Fibroblast of the conjunctiva (primary cell): ENCODE measurements at places on chromosomes 7 and 10.

GRCh38 chr10:78176320-78177317 is 143.0 kb downstream of the RPS24 start:
- DNase-seq = no peak

DNA sequence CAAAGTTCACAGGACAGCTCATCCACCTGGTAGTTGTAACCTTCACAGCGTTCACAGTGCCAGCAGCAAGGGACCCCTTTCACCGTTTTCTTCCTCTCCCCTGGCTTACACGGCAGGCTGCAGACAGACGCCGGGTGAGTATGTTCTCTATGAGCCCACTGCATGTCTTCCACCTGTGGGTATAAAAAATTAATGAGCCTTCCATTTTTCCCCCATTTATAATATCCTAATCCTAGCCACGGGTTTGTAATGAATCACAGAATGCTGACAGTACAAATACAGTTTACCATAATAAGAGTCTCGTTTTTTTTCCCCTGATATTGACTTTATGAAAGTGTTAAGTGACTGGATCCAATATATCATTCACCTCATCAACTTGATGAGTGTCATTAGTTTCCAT is 719.0 kb downstream of the GRM8 start:
- no peak for DNase-seq

DNA sequence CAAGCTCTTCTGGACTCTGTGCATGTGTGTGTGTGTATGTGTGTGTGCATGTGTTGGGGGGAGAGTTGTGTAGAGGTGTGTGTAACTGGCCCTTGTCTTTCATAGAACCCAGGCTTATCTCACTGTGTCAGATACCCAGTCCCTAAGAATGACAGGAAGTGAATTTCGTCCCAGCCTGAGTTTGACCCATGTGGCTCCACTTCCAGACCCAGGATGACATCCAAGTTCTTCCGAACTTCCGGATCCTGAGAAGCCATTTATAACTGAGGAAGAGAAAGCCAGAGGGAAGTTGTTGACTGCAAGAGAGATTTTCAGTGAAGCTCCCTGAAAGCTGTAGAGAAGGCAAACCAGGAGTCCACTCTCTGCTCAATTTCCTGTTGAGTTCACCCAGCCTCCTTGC is 53.2 kb downstream of the ADRB1 start:
- DNase-seq = no peak

DNA sequence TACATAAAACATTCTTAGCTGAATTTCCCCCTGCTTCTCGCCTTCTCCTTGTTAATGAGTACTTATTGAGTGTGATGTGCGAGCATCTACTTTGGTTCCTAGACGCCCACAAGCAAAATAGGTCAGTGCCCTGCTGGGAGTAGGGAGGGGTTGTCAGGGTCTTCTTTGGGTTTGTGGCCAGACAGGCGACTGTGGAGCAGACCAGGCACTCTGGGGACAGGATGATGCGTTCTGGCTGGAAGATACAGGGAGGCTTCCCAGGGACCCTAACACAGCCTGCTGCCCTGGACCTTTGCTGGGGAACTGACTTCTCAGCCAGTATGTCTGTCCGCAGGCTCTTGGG is 227.2 kb downstream of the CUX1 start:
- no peak for DNase-seq

DNA sequence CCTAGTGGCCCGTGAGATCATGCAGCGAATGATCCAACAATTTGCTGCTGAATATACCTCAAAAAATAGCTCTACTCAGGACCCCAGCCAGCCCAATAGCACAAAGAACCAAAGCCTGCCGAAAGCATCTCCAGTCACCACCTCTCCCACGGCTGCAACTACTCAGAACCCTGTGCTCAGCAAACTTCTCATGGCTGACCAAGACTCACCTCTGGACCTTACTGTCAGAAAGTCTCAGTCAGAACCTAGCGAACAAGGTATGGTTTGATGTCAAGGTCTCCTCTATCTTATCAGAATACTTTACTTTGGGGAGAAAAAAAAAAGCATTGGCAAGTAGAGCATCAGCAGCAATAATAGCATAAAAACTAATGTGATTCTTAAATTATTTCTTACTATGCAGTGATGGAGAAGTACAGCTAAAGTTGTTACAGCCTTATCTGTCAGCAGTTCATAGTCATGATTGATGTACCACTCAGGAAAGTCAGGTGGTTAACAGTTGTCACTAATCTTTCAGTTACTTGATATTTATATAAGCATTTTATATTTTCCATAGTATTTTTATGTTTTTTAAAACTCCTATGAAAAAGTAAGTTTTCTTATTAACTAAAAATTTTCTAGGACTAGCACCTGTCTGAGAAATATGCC is 117.1 kb downstream of the LCOR start:
- no peak for DNase-seq

DNA sequence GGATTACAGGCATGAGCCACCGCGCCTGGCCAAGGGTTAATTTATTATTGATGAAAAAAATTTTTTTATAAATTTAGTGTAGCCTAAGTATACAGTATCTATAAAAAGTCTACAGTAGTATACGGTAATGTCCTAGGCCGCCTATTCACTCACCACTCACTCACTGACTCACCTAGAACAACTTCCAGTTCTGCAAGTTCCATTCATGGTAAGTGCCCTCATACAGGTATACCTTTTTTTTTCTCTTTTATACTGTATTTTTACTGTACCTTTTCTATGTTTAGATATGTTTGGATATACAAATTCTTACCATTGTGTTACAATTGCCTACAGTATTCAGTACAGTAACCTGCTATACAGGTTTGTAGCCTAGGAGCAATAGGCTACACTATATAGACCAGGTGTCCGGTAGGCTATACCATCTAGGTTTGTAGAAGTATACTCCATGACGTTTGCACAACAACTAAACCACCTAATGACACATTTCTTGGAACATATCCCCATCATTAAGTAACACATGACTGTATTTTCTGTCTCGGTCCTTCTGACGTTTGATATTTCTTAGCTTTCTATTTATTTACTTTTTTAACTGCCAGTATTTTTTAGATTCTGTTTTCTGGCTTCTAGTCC is 23.4 kb downstream of the IRF5 start:
- no peak for DNase-seq

DNA sequence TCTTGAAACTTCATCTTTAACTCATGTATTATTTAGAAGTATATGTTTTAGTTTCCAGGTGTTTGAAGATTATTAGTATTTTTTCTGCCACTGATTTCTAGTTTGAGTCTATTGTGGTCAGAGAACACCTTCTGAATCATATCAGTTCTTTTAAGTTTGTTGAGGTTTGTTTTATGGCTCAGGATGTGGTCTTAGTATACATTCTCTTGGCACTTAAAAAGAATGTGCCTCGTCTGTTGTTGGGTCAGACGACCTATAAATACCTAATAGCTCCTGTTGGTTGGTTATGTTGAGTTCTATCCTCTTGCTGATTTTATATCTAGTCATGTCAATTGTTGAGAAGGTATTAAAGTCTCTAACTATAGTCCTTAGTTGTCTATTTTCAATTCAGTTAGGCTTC is 15.9 kb downstream of the TDRD1 start:
- DNase-seq = no peak

DNA sequence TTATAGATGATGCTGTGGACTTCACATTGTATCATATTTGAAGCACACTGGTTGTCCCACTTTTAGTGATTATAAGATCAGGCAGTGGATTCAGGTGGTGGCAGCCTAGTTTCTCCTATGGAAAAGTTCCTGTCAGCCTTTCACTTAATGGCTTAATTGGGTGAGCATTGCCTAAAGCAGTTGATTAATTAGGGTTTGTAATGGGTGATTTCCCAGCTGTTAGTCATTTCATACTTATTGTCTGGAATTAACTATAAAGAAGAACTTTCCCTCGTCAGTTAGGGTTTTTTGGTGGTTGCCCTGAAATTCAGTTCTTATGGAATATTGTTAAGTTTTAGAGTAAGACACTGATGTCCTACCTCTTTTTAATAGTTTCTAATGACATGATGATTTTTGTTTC is 78.8 kb downstream of the SLC25A40 start:
- DNase-seq = no peak

DNA sequence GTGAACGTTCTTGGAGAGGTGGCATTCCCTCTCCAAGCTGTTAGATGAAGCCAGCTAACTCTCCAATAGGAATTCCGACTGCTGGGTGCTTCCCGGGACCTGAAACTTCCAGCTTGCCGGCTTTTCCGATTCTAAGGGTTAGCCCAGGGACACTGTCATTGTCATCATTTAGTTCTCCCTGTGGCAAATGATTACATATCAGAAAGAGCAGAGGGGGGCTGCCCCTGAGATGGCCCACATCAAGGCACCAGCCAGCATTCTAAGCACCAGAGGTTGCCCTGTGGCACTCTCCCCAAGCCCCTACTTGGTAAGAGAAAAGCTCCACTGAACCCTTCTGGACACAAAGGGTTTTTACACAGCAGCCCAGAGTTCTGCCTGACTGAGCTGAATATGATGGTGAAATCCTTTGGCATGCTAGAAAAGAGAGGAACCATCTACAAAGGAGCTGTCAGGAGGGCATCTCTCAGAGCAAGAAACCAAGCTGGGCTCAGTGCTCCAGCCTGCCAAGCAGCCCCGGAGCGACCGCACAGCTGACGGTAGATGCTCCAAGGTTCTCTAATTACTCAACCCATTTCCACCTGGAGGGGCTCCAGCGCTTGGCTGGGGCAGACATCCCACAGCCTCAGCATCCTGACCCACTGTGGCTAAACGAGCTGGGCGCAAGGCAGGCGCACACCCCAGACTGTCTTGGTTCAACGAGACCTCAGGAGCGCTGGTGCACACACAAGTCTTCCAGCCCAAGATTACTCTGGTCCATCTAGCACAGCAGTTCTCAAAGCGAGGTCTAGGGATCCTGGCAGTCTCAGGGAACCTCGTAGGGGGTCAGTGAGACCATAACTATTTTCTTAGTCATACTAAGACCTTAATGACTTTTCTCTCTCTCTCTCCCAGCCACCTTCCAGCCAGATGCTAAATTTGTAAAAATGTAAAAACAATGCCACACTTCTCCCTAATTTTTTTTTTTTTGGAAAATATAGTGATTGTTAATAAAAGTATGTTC is 160.5 kb downstream of the GFRA1 start:
- no peak for DNase-seq

DNA sequence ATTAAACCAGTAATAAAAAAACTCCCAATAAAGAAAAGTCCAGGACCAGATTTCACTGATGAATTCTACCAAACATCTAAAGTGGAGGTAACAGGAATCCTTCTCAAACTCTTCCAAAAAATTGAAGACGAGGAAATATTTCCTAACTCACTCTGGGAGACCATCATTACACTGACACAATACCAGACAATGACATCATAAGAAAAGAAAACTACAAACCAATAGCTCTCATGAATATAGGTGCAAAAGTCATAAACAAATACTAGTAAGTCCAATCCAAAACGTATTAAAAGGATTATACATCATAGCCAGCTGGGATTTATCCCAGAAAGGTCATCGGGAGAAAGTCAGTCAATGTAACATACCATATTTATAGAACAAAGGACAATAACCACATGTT is 94.0 kb upstream of the RAB18 start:
- DNase-seq = no peak

GRCh38 chr10:114058297-114058696 is 14.6 kb downstream of the ADRB1 start:
- DNase-seq = no peak

DNA sequence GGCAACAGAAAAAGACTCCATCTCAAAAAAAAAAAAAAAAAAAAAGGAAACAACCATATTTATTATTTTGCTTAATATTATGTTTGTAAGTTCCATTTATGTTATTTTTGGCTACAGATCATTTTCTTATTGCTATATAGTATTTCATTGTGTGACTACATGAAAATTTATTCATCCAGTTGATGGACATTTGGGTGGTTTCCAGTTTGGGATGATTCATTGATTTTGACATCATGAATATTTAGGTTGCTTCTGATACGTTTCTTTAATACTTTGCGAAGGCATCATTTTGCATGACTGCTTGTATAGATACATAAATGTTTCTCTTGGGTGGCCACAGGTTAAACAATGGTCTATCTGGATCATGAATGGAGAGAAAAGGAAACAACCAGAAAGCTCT is 2.0 kb upstream of the NPSR1 start:
- DNase-seq = no peak

DNA sequence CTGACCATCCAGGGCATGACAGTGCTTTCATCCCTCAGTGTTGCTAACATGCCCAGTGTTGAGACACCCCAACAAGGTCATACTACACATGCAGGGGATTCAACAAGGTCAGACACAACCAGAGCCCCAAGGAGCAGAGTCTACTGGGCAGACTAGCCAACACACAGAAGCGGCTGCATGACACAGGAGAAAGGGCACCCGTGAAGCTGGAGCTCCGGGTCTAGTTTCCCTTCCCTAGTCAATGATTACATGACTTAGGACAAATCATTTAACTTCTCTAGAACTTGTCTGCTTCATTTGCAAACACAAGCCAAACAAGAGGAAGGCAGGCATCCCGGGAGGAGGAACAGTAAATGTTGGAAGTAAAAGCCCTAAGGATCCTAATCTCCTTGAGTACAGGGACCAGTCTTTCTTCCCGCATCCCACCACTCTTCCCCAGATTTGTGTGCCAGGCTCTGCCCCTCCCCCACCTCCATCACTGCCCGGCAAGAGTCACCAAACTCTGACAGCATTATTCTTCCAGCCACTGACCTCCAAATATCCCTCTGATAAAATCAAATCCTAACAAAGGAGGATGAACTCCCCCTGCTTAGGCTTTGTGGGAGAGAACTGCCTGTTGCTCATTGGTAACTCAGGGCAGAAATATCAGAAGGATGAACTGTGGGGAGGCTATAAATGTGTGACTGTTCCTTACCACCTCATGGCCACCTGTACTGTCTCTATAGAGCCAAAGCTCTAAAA is 104.3 kb downstream of the KCNMA1 start:
- DNase-seq = no peak

- DNase-seq = no peak
Measured at GRCh38 chr10:131724169-131724545, 176.7 kb upstream of the PPP2R2D start.

DNA sequence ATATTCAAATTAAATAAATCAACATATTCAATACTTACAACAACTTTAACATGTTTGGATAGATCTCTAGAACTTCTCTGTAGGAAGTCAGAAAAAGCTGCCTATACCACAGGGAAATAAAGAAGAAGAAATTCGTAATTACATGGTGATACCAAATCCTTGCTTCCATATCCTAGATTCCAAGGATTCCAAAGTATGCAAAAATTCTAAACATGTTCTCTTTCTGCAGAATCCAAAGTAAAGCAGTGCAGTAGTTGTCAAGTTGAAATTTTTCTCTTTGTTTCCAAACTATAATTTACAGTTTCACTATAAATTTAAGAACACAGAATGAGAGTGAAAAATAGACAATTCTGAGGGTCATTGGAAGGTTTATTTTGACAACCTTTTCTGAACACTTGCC is 233.7 kb upstream of the PTN start:
- DNase-seq = no peak

DNA sequence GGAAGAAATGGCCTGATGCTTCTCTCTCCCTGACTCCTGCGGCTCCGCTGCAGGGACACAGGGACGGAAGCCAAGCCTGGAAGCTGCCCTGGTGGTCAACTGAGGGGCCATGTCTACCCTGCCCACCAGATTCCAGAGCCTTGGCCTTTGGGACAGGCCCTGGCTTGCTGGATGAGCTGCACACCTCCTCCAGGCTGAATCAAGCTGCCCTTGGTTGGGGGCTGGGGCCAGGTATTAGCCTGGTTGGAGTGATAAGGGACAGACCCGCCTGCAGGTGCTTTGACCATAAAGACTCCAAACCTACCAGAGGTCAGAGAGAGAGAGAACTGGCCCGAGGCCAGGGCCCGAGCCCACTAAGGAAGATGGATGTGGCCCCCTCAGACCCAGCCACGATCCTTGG is 30.1 kb downstream of the CRHR2 start:
- no peak for DNase-seq
